ENCODE measurements at places on chromosomes 11 and 22.
A peak's percentile ranks its signal among the peaks of the same experiment; 100 is the strongest.

- no peak for DNase-seq
These were observed 1.1 kb upstream of the ZC3H12C start for GRCh38 chr11:110092111-110092514.

GRCh38 chr22:48811885-48812284 lies 1015.8 kb downstream of the BRD1 start:
- DNase-seq: no peak

GRCh38 chr11:35484435-35484834 lies 41.0 kb downstream of the PAMR1 start:
- no peak for DNase-seq

DNA sequence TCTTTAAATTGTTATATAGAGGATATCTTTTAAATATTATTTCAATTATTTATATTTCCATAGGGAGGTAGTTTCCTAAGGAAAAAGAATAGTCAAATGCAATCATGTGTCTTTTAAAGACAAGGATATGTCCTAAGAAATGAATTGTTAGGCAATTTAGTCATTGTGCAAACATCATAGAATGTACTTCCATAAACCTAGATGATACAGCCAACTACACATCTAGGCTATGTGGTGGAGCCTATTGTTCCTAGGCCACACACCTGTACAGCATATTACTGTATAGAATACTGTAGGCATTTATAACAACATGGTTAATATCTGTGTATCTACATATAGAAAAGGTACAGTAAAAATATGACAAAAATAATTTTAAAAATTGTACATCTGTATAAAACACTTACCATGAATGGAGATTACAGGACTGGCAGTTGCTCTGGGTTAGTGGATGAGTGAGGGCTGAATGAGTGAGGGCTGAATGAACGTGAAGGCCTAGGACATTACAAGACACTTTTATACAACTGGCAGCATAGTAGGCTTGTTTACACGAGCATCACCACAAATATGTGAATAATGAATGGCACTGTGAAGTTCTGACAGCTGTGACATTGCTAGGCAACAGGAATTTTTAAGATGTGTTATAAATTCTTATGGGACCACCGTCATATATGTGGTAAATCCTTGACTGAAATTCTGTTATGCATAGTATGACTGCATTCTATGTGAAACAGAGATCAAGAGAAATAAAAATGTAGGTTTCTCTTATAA lies 1879.0 kb upstream of the RAG2 start:
- DNase-seq: no peak

- peak; percentile 64 for DNase-seq
These were observed 22.6 kb downstream of the RTN4RL2 start for GRCh38 chr11:57482782-57483561.

DNA sequence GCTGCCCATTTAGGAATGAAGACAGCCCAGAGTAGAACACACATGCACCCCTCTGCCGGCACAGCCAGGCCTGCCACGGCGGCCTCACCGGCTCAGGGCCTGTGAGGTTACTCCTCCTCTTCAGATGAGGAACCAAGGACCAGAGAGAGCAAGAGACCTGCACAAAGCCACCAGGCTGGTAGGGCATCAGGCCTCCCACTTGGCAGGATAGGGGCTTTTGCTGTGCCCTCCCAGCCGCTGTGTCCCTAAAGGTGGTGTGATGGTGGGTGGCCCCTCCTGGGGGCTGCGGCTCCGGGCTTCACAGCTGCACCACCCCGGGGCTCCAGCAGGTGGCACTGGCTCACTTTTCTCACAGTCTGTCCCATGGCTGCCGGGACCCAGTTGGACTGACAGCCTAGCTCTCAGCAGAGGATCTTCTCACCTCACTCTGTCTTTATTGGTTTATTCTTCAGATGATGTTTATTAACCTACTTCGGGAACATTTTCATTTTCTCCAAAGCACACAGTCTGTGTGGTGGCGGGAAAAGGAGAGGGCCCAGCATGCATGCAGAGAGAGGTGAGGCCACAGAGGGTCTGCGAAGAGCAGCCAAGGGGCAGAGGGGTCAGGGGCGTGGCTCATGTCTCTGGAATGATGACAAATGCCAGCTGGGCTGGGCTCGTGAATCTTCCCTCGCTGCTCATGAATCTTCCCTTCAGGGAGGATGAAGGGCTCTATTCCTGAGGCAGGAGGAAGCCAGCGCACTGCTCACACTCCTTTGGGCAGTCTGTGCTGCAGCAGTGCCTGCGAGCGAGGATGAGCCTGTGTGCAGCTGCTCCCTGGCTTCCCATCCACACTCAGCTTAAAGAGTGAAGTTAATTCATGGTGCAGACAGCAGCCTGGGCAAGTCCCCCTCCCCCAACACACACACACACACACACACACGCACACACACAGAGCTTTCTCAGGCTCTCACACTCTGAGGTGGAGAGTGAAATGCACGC lies 101.1 kb upstream of the PITPNB start:
- peak; percentile 29 for DNase-seq

DNA sequence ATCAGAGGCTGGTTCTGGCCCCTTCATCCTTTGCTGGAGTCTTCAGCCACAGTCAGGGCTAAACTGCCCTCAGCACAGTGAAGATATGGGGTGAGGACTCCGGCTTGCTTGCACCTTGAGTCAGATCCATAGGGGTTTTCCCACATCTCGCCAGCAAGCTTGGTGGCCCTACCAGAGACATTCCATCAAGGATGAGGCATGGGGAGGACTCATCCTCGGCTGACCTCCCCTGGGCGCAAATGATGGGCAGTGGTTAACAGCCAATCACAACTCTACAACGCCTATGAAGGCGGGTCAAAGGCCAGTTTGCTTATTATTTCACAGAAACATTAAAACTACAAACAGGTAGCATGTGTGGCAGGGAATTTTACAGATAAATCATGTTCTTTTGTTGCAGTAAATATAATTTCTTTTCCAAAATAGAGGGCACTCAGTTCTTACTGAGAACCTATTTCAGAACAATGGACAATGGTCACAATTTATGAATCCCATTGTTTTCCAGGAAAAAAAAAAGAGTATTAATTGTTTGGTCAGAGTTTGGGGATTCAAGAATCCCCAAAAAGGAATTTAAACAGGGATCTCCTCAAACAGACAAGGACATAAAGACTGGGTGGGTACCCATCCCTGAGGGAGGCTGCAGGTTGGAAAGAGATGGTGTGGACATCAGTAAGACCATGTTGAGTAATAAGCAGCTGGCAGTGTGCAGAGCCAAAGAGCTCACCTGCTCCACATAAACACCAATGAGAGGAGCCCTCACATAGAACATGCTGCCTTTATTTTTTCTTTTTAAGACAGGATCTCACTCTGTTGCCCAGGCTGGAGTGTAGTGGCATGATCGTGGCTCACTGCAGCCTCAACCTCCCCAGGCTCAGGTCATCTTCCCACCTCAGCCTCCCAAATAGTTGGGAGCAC lies 14.8 kb downstream of the PLAAT3 start:
- DNase-seq: no peak

DNA sequence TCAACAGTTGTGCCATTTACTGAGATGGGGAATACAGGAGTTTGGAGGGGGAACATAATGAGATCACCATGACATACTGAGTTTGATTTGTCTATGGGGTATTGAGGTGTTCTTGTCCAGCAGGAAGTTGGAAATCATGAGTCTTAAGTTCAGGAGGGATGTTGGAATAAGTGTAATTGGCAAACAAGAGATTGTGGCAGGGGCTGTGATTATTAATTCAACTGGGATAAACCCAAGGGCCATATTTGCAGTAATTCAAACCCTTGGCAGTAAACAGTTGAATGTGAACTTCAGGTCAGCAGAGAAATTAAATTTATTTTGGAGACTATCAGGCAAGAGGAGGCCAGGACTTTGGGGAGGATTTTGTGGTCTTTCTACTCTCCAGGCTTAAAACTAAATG lies 33.4 kb downstream of the ADM start:
- no peak for DNase-seq

DNA sequence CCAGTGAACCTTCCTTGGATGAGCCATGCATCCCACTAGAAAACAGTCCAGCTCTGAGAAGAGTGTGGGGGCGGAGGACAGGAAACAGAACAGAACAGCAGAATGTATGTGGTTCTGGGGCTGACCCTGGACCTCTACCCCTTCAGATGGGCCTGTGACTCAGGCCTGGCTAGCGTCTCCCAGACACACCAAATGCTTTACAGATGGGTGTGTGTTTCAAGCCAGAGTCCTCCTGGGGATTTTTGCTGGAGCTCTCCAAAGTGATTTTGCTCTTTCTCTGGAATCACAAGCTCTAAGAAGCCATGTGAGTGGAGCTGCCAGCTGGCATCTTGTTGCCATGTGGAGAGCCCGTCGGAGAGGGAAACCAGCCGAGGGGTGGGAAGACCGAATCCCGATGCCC lies 13.2 kb upstream of the C1QTNF4 start:
- no peak for DNase-seq
